ENCODE measurements at places on chromosomes 5 and 9.

DNA sequence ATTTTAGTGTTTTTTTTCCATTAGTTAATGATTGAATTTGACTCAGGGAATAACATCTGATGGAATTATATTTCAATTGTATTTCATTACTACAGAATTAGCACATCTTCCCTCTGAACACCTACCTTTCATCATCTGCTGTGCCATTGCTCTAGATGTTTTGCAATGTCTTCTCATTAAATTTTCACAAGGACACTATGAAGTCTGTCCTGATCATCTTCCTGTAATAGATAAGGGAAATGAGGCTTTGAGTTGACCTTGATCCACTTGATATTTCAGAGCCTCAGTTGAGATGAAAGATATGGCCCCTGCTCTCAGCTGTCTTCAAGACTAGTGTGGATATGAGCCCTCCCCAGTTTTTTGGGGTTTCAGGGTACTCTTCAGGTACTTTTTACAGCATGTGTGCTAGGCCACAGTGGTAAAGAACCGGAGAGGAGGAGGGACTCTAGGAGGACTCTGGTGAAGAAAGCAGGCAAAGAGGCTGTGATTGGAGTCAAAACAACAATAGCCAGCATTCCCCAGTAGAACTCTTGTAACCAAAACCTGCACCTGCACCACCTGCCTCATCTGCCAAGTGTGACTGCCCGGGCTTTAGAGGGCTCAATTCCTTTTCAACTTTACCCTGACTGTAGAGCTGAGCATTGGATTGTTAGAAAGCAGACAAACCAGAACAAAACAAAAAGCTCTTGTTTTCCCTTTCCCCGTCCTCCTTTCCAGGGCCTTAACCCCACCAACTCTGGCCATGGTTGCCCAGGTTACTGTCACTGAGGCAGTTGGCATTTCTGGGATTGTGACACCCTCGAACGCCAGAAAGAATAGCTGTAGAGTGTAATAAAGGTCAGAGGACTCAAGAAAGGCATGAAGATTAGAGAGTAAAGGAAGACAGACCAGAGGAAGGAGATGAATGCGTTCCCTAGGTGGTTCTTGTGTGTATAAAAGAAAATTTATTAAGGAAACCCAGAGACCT lies 56.3 kb downstream of the ERAP1 start:
- no peak for DNase-seq

- DNase-seq = no peak
Measured at GRCh38 chr9:32672469-32672868, 37.0 kb upstream of the TAF1L start.

DNA sequence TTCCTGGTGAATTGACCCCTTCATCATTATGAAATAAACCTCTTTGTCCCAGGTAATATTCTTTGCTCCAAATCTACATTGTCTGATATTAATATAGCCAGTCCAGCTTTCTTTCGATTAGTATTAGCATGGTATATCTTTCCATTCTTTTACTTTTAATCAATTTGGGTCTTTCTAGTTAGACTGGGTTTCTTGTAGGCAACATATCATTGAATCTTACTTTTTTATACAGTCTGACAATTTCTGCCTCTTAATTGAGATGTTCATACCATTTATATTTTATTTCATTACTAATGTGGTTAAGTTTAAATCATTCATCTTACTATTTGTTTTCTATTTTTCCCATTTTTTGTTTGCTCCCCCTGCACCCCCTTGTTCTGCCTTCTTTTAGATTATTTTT lies 61.7 kb upstream of the LIFR start:
- DNase-seq = no peak

GRCh38 chr9:118991366-118992285 lies 377.6 kb downstream of the BRINP1 start:
- no peak for DNase-seq

DNA sequence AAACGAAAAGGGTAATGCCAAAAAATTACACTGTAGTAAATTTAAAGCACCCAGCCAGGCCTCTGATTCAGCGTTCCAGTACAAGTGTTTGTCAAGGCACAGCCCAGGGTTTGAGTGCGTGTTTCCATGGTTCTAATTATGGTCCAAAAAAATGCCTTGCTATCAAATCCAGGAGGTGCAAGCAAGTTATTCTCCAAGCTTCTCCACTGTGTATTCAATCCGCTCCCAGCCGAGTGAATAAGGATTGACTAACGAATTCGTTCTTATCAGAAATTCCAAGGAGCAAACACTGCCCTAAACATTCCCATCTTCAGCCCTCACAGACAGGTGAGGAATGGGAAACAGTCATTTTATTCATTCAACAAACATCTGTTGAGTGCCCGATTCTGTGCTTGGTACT lies 103.3 kb upstream of the WWC1 start:
- DNase-seq = no peak

DNA sequence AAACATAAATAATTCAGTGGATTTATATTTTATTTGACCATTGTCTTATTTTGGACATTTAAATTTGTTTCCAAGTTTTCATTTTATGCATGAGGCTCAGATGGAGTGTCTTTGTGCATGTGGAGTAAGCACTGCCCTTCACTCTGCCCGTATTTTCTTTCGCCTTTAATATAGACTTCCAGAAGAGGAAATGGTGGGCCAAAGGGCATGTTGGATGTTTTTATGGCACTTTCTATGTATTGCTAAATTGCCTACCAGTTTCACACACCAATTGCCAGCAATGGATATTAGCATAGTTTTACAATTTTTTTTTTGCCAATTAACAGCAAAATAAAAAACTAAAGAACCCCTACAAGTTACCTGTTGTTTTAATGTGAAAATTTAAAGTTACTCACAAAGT lies 38.4 kb downstream of the ZSWIM6 start:
- DNase-seq = no peak

DNA sequence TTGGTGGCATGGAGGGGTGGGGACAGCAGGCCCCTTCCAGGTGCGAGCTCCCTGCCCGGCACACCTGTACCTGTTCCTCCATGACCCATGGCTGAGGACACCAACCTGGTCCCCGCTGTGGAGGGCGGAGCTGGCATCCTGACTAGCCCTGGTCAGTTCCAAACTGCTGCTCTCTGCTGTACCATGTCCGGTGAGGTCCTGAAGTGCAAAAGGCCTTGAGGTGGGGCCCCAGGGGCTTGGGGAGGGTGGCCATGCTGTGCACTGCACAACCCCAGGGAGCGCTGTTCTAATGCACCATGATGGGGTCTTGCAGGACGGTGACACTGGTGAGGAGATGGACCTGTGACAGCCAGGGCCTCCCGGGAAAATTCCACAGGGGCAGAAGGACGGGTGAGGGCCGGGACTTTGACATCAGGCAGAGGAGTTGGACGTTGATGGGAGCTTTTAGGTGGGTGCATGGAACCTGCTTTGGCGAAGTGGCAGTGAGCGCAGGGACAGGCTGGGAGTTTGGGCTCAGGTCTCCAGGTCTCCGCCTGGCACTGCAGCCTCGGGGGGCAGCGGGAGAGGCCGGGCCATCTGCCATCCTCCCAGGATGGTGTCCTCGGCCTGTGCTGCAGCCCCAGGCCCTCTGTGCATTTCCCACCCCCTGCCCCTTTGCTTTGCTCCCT lies 38.9 kb downstream of the COL5A1 start:
- no peak for DNase-seq

DNA sequence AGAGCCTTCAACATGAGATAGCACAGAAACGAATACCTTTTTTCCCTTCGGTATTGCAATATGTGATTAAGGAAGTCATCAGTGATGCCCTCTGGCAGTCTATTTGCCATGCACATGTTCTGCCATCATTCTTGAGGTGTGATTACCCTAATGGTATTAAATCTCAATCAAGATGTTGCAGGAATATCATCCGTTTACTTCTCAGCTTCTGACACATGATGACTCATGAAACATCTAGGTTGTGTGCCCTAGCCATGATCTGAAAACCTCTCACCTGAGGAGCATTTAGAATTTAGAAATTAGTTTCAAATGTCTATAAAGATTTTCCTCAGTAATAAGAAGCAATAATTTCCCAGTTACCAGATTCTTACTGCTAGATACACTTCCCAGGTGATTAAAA lies 209.1 kb downstream of the ADGRV1 start:
- DNase-seq = no peak

DNA sequence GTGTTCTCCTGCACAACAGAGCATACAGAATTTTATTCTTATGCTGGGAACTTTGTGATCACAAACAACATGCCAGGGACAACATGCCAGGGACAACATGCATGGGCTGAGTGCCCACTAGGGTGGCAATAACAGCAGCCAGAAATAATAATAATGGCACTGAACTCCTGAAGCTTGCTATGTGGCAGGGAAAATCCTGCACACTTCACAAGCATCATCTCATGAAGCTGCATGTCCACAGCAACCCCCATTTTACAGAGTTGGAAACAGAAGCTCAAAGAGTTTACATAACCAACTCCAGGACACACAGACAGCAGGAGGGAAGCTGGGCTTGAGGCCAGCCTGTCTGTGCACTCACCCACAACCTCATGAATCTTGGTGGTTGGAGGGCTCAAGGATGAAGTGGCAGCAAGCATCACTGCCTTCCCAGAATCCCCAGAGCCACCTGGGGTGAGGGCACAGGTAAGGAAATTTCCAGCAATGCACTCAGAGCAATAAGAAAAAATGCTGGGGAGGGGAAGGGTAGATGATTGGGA lies 111.4 kb downstream of the GABBR2 start:
- no peak for DNase-seq

DNA sequence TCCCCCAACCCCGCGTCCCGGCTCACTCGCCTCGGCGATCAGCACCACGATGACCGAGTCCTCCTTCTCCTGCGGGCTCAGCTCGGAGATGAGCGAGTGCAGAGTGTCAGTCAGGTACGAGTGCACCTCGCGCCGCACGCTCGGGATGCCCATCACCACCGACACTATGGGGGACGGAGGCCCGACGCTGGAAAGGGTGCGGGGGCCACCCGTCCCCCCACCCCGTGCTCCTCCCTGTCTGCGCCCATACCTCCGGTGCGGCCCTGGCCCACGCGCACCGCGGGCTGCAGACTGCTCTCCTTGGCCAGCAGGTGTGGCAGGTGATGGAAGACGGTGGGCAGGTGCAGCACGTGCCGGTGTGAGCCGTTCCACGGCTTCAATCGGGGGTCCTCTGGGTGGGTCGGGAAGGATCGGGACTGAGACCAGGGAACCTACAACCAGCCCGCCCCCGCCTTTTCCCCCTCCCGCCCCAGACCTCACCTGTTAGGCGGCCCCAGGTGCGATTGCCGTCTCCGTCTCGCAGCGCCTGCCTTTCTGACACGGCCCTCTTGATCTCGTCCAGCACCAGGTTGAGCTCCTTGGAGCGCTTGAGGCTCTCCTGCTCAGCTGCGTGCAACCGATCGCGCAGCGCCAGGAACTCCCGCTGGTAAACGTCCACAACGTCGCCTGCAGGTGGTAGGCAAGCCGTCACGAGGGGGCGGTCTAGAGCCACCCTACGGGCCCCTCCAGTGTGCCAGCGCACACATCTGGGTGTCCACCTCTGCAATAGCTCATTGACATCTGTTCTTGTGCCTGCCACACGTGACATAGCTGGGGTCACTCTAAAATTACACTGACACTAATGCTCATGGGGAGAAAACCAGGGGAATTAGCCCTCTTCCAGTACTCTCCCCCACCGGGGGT lies 5.1 kb downstream of the MGAT4B start:
- peak; percentile 84 for DNase-seq

DNA sequence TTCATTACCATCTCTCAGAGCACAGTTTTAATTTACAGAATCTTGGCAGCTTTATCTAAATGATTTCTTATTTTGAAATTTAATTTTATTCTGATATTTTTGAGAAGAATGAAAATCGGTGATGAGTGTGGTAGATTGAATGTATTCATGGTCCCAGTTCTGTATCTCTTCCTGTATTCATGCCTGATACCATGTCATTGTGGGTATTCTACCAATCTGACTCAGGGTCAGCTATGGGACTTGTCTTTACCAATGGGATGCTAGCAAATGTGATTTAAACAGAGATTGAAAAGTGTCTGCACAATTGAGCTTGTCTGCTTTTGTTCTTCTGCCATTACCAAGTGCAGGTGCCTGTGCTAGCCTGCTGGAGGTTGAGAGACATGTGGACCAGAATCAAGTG lies 17.8 kb upstream of the ZNF618 start:
- no peak for DNase-seq

- no peak for DNase-seq
Measured at GRCh38 chr5:173323106-173323798, 5.0 kb downstream of the STC2 start.

DNA sequence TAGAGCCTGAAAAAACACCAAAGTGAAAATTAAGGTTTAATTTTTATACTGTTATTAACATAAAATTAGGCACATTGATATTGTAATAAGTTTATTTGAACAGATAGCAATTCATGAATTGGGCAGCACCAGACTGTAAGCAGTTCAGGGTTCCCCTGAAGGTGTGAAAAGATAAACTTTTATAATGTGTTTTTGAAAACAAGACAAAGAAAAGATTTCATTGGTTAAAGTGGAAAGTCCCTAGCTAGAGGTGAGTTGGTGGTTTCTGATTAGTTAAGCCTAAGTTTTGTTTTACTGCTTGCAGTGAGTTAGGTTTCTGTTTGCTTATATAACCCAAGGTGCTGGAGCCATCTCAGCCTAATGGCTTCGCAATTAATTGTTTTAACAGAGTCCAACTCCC lies 96.5 kb upstream of the RPS23 start:
- no peak for DNase-seq

DNA sequence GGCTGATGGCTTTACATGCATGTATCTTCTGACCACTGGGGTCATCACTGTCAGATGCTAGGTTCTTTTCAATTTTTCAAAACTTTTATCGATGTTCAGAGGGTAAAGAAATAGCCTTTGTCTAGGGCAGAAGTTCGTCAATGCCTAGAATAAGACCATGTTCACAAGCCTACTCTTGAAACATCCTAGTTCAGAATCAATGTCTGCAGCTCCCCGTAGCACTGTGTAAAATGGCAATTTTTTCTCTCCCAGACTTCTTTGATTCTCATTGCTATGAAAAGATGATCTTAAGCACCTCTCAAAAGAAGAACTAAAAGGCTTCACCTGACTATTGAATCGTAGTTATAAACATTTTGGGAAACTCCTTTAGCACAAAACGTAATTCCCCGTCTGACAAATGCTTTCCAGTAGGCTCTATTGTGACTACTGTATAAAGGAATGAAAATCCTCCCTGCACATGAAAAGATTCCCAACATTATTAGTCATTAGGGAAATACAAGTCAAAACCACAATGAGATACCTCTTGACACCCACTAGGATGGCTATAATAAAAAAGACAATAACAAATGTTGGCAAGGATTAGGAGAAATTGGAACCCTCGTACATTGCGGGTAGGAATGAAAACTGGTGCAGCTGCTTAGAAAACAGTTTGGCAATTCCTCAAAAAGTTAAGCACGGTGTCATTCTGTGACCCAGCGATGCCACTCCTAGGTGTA lies 263.5 kb downstream of the ARHGAP26 start:
- DNase-seq = no peak

GRCh38 chr5:167587772-167588437 lies 703.5 kb upstream of the WWC1 start:
- DNase-seq = no peak

Data from stimulated activated CD4-positive, alpha-beta T cell treated with anti-CD3 and anti-CD28 coated beads, TNF-alpha, amount 100 ng/mL, for 4 hours (primary cell).